ENCODE measurements at places on chromosomes 7 and 10.

GRCh38 chr10:68973975-68974374 is 14.6 kb upstream of the KIFBP start:
- DNase-seq, result no peak

GRCh38 chr7:46153951-46154787 is 233.1 kb upstream of the IGFBP3 start:
- no peak for DNase-seq

- no peak for DNase-seq
Observed at GRCh38 chr10:49353895-49354566, 41.9 kb downstream of the DRGX start.

DNA sequence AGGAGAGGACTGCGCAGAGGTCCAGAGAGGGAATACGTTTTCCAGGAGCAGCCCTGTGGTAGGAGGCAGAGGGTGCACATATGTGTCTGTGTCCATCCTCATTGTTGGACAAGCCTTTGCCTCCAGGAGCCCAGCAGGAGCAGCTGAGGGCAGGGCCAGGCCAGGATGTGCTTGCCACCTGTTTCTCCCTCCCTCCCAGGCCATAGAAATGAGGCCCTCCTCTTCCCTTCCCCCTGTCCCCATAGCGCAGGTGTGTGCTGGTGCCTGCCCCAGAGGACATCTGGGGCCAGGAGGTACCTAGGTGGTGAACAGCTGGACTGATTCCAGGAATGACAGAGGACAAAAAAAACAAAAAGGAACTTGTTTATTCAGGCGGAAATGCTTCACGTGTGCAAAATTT is 10.5 kb upstream of the CXCL12 start:
- no peak for DNase-seq

GRCh38 chr10:124045276-124045675 is 48.1 kb downstream of the CHST15 start:
- DNase-seq, result no peak

DNA sequence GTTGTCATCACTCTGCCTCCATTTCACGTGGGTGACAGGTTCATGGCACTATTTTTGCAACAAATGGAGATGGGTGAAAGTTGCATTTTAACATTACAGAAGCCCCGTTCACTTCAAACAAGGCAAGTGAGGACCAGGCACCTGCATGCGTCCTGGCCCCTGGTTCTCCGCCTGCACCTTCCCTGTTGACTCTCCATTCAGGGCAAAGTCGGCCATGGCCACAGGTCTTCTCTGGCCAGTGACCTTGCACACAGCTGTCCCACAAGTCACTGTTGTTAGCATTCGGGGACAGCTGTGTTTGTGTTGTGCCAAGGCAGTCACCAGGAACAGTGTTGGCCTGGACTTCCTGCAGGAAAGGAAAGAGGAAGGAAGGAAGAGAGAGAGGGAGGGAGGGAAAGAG is 554.9 kb downstream of the TCERG1L start:
- no peak for DNase-seq

DNA sequence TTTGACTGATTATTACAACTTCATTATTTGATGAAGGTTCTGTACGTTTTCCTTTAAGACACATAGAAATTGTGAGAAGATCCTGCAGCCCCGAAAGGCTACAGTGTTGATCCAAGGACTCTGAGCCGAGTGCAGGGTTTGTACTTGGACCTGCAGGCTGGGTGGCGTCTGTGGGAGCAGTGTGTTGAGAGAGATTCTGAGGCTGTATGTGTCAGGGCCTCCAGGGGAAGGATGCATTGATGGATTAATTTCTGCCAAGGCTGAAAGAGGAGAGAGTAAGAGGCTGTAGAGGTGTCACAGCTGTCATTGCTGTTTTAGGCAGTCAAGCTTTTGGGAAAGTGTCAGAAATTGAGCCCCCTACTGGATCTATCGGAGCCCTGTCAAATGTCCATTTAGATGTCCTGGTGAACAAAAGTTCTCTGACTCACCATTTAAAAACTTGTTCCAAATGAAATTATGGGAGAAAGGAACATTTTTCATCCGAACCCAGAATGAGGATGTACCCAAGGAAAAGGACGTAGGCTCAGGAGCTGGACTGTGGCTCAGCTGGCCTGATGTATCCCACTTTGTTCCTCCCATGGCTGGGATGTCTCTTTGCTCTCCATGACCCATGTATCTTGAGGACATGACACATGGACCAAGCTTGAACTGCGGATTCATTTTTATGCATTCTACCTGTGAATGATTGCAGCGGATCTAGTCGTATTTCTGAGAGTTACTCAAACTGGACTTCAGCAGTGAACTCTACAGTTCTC is 102.2 kb downstream of the TCF7L2 start:
- no peak for DNase-seq

- DNase-seq, result no peak
Observed at GRCh38 chr10:100709146-100710082, 36.0 kb upstream of the PAX2 start.

Measured in NCI-H187 treated with DMSO at 0.1 percent for 48 hours (cell line).